ENCODE measurements at places on chromosomes 12 and 14.

DNA sequence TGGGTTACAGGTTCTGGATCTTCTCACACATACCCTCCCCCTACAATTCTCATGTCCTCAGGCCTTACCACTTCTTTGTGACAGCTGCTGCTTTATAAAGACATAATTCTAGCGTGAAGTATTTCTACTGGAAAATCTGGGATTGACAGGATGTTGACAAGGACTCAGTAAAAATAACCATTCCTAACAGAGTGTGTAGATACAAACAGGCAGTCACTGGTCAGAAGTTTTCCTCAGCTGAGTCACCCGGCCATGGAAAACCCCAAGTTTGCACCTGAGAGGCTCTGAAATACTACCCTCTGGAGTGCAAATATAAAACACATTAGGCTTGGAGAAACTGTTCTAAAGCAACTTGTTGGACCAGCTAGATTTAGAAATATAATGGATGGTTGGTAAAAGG, 54.4 kb downstream of the SPPL3 start:
- DNase-seq: no peak

- DNase-seq: no peak
These were observed 2.8 kb downstream of the ARMH4 start for GRCh38 chr14:58149196-58149595.

DNA sequence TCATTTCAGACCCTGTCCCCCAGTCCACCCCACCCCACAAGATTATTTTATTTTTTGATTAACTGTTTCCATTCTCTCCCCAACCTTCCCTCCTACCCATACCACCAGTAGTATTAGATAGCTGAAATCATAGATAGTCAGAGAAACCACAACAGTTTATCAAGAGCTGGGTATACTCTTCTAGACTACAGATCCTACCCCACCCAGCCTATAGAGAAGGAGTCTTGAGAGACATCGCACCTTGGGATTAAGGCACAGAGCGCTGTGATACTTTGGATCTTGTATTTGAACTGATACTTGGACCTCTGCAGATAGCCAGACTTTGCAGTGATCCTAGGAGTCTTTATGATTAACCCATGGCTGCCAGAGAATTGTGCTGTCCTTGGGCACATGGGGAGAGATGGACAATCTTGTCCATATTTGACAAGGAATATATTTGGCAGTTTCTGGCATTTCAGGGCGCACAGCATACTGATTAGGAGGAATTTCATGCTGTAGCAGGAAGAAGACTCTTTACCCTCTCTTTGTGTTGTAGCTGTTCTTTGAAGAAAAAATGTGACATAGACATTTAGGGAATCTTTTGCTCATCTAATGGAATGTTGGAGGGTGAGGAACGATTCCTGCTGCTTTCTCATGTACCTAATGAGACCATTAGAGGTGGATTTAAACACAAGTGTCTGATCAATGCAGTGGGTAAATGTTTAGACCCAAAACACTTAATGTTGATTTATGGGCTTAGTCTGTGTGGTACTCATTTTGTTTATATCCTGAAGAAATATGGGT, 982 bp downstream of the RBMS2 start:
- no peak for DNase-seq

- no peak for DNase-seq
These were observed 33.7 kb upstream of the IL22 start for GRCh38 chr12:68287106-68287505.

DNA sequence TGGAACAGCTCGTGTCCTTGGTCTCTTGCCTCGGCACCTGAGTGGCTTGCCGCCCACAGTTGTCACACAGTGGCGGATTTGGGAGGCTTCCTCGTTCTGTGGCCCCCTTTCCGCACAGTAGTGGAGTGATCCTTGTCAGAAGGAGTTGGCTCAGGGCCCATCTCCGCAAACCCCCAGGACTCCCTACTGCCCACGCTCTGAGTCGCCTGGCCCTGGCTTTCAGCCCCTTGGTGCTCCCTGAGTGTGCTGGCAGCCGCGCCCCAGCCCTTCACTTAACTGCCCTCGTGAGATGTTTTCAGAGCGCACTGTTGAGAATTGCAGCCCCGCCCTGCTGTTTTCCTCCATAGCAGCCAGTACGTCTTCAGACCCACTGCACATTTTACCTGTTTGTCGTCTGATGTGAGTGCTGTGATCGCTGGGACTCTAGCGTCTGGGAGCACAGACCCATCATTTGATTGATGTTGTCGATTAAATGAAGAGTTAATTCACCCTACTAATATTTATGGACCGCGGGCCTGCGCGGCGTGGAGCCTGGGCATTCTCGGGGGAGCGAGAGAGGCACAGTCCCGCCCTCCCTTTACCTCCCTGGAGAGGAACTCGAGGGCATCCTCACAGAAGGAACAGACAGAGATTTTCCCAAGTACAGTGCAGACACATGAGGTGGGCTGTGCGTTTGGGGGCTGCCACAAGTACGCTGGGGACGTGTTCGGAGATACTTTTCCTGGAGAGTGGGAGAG, 91.8 kb downstream of the DDX51 start:
- DNase-seq: no peak

DNA sequence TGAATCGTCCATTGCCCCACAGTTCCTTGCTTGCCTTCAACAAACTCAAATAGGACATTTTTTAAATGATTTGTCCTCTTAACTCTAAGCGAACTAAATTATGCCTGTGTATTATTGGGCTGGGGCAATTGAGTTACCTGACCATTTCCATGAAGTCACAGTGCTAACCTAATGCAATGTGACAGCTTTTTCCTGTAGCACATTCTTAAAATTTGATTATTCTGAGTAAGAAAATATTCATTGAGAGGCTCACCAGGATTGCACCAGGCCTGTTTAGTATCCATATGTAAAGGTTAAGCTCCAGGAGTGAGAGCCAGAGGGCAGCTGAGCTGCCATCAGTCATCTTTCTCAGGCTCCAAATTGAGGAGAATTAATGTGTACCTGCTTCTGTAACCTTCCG, 90.9 kb downstream of the GPR65 start:
- DNase-seq: no peak

GRCh38 chr12:75756771-75757170, 245.4 kb upstream of the KRR1 start:
- no peak for DNase-seq

DNA sequence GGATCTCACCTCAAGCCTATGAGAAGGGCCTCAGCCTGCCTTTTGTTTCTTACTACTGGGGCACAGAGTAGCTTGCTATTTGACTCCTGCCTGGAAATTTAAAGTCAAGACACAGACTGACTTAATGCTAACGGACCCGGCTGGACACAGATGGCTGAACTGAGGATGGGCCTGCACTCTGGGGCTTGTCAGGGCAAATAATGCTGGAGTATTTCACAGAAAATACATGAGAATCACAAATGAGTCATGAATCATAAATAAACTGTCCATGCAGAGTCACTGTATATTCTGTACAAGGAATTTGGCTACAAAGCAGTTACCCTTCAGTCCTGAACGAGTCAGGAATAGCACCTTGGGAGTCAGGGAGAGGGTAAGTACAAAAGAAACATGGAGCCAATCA, 683.2 kb upstream of the FOXG1 start:
- DNase-seq: no peak

DNA sequence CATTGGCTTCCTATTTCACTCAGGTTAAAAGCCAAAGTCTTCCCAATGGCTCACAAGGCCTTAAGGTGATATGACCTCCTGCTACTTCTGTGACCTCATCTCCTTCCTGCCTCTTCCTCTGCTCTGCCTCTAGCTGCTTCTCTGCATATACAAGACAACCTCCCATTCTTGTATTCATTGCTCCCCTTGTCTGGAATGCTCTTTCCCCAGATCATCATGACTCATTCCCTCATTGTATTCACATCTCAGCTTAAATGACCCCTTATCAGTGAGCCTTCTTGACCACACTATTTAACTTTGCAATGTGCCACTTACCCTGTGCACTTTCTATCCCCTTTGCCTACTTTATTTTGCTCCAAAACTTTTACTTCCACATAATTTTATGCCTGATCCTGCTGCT, 90.2 kb downstream of the PPP1R12A start:
- no peak for DNase-seq

Data from NCI-H1105 treated with DMSO at 0.1 percent for 48 hours (cell line).